Stimulated activated CD4-positive, alpha-beta T cell treated with anti-CD3 and anti-CD28 coated beads, Interleukin-1b, Interleukin-23, amount 100 ng/mL, for 4 hours (primary cell): ENCODE measurements at places on chromosomes 3 and 15.

GRCh38 chr15:72966641-72967040 lies 85.6 kb upstream of the NEO1 start:
- DNase-seq = no peak

GRCh38 chr3:129009266-129009665 lies 8.2 kb downstream of the EFCC1 start:
- DNase-seq = no peak

DNA sequence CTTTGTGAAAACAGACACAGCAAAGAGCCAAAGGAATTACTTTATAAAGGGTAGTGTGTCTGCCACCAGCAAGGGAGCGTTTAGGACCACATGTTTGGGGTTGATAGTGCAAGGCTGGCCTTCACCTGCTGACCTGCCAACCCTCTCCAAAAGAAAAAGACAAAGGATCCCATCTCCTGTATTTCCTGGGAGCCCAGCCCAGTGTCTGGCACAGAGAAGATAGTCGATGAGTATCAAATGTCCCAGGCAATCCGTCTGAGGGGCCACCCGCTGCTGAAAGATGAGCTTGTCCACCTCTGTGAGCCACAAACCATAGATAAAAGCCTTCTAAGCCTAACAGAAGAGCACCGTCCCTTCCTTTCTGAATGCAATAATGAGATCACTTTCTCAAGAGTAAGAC lies 154.8 kb upstream of the CTNNB1 start:
- no peak for DNase-seq

DNA sequence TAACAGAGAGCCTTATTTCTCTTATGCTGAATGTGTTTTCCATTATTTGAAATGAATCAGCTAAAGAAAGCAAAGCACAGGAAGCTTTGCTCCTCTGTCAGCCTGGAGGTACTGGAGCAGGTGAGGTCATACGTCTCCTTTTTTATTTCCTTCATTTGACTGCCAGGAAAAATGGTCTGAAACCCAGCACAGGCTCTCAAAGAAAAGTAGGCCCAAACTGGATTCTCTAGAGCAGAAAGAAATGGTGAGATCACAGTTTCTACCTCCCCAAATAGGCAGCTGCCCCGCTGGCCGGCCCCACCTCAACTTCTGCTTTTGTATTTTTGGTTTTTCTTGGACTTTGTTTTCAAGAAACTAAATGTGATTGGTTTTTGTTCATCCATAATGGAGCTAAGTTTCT lies 95.1 kb downstream of the RPL39L start:
- DNase-seq = no peak

DNA sequence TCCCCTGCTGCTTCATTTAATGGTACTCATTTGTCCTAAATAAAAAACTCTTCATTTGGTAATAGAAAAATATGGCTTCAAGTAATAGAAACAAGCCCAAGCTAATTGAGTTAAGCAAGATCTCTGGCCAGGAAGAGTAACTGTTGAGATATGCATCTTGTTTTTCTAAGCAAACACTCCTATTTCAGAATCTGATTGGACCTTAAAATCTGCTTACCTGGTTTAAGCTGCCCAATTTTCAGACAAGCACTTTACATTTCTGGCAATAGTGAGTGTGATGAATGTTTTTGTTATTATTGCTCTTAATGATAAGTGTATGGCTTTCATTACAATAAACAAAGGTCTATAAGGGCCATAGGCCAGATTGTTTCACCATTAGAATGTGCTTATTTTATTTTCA lies 86.2 kb downstream of the CMSS1 start:
- no peak for DNase-seq

DNA sequence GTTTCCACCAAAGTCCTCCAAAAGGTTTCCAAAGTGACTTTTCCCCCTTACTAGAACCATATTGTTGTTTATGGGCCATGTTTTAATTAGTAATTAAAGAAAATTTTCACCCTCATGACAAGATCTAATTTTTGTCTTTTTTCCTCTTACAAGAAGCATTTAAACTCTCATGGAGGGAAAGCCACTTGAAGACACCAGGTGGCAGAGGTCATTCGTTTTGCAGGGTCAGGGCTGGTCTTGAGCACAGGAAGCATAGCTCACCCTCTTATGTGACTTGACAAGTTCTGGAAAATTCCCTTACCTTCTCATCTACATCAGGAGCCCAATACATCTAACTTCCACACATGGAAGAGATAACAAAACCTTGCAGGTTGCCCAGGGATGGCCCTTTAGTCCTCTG lies 163.7 kb downstream of the GREM1 start:
- no peak for DNase-seq

GRCh38 chr3:43892061-43892460 lies 201.3 kb downstream of the ABHD5 start:
- DNase-seq = no peak
